ENCODE measurements at places on chromosomes 3 and 15. TPM values are rescaled to one million over a fixed set of nuclear protein-coding genes. Genes with fewer than 3 reads are reported as not detected.

The NR2E3 gene
- total RNA-seq, result not detected

The IMPG2 gene
- total RNA-seq, result 3.3 TPM

The CAMP gene
- not detected for total RNA-seq

The DCLK3 gene
- 7.7 TPM for total RNA-seq

The RLBP1 gene
- total RNA-seq, result 3.3 TPM

The ENTPD3 gene
- 3.3 TPM for total RNA-seq

DNA sequence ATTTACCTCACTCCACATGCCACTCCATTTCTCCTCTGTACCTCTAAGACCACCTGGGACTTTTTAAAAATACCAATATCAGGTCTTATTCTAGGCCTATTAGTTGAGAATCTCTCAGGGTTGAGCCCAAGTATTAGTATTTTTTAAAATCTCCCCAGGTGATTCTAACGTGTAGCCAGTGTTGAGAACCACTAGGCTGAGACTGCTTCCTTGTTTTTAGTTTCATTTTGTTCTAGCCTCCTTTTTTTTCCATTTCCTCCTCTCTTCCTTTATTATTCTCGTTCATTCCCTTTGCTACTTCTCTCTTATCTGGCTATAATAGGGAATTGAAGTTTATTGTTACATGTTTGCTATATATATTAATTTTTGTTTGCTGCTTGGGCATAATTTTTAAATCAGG lies 217.8 kb upstream of the CD96 start:
- DNase-seq, result no peak

DNA sequence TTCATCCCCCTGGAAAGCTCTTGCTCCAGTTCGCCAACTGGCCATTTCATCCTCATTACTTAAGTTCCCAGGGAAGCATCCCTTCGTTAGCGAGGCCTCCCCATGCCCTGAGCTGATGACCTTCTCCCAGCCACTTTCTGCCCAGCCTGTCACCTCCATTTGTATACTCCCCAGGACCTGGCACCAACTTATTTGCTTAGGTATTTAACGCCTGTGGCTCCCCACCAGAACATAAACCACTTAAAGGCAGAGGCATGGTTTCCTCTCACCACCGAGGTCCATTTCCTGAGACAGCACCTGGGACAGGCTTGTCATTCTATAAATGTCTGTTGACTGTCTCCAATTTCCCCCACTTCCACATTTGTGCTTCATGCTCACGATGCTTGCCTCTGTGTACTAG lies 189.0 kb downstream of the ZNF621 start:
- DNase-seq, result no peak

DNA sequence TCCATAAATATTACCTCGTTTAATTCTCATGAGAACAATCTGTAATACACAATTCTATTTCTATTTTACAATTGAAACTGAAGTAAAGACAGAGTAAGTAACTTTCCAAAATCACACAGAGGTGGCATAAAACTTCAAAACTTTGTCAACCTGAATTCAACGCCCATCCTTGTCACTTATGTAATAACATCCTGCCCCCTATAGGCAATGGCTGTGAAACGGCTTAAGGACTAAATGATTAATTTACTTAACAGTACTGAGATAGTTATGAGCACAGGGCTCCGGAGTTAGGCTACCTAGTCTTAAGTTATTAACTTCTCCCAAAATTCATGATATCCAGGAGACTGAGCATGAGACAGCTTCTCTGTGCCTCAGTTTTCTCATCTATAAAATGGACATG lies 293.1 kb upstream of the CHRM5 start:
- no peak for DNase-seq

GRCh38 chr15:59400103-59400813 lies 27.6 kb upstream of the MYO1E start:
- DNase-seq, result no peak

GRCh38 chr3:177802151-177802900 lies 605.0 kb upstream of the TBL1XR1 start:
- no peak for DNase-seq

GRCh38 chr3:180433152-180433551 lies 168.8 kb upstream of the TTC14 start:
- no peak for DNase-seq
